ENCODE measurements at places on chromosomes 2 and 18. TPM values are rescaled to one million over a fixed set of nuclear protein-coding genes. Genes with fewer than 3 reads are reported as not detected.
A peak's percentile ranks its signal among the peaks of the same experiment; 100 is the strongest.

PIK3C3 gene
- 45.3 TPM for polyA plus RNA-seq

EPHA4 gene
- 57.2 TPM for polyA plus RNA-seq

CD28 gene
- polyA plus RNA-seq: not detected

LONRF2 gene
- polyA plus RNA-seq: 0.04 TPM

ZNF396 gene
- 0.86 TPM for polyA plus RNA-seq

TNS1 gene
- 35.6 TPM for polyA plus RNA-seq

ADCYAP1 gene
- 0.06 TPM for polyA plus RNA-seq

ESCO1 gene
- polyA plus RNA-seq: 5.0 TPM

SKA1 gene
- 9.7 TPM for polyA plus RNA-seq

REG3G gene
- polyA plus RNA-seq: not detected

VWC2L gene
- not detected for polyA plus RNA-seq

IGFBP5 gene
- polyA plus RNA-seq: 1,060 TPM

SLC9A2 gene
- not detected for polyA plus RNA-seq

GRHL1 gene
- 1.7 TPM for polyA plus RNA-seq

SLC11A1 gene
- polyA plus RNA-seq: 0.23 TPM

GRCh38 chr2:237923481-237924163 is 43.2 kb upstream of the UBE2F start:
- peak; percentile 39 for DNase-seq

GRCh38 chr2:20227894-20228505 is 3.1 kb upstream of the SDC1 start:
- no peak for DNase-seq

GRCh38 chr2:202307690-202308089 is 42.1 kb downstream of the NOP58 start:
- DNase-seq: no peak

GRCh38 chr2:48890454-48891131 is 135.1 kb upstream of the LHCGR start:
- DNase-seq: no peak

GRCh38 chr2:150732064-150732463 is 244.6 kb upstream of the RND3 start:
- peak; percentile 28 for DNase-seq

DNA sequence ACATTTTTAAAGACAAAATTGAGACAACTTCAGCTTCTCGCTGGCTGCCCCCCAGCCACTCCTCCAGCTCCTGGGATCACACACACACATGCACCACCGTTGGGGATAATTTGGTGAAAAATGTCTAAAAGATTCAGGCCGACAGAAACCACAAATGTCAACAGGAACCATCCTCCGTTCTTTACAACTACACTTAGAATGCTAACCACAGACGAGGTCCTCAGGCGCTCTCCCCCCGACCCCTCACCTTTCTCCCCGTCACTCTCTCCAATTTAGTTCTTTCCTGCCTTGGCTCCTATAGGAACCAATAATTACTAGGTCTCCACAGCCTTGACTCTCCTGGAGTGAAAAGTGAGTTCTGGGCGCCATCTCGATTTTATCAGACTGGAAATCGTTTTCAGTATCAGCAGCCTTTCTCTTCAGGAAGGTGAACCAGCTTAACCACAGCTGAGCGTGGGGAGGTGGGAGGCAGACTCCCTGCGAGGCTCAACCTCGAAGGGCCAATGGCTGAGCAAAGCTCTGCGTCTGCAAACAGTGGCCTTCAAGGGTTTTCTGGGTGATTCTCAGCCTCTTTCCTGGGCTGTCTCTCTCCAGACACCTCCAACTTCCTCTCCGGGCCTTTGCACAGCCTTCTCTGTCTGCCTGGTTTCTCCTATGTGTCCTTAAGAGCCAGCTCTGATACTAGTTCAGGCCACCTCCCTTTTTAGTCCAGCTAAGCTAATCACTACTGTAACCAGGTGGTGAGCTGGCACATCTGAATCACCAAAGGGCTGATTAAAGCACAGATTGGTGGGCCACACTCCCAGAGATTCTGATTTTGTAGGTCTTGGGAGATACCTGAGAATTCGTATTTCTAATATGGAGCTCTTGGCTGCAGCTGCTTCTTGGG is 115.7 kb upstream of the COPS8 start:
- DNase-seq: no peak

DNA sequence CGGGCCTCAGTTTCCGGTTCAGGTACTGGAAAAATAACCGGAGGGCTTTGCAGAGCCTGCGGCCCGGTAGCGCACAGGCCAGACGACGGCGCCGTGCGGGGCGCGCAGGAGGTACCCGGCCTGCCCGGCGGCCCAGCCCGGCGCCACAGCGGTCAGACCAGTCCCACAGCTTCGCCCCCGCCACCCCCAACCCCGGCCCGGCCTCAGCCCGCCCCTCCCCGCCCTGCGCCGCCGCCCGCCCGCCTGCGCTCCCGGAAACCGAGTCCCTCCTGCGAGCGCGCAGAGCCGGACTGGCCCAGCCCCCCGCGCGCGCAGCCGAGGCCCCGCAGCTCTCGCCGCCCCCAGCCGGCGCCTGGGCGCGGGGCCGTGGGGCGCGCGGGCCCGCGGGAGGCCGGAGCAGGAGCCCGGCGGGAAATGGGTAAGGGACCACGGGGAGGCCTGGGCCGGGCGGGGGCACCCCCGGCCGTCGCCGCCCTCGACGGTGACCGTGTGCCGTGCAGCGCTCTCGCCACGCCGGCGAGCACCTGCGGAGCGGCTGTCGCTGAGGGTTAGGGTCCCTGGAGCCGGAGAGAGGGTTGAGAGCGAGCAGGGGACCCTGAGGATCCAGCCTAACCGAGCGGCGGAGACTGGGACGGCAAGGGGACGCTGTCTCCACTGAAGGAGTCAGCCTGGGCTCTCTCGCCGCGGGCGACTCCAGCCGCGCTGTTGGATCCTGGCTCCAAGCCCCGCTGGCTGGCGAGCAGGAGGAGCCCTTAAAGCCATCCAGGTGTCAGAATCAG is 16.5 kb upstream of the PSD4 start:
- no peak for DNase-seq

- no peak for DNase-seq
Measured at GRCh38 chr18:71887509-71887908, 656.6 kb downstream of the CBLN2 start.

DNA sequence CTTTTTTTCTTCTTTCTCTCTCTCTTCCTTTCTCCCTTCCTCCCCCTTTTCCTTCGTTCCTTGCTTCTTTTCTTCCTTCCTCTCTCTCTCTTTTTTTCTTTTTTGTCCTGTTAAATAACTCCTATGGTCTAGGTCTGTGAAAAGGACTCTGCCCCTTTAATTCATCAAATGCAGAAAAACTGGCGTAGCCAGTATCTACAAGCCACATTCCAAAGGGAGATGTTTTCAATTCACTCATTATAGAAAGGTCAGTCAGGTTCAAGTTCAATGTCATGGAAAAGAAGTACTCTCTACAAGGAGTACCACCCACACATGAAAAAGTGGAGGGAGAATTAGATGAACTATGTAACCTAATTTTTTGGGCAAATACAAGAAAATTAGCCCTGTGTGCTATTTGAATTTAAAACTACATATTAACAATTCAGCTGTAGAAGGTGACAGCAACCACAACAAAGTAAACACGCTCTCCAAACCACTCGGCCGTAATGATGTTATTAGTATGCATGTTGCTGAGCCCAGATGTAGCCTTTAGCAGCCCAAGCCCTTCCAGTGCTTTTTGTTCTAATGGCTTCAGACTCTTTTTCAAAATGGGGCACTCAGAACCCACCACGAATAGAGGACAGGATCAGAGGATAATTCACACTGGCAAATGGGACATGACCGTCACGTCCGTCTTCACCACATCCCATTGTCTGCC is 735.4 kb upstream of the FANCL start:
- DNase-seq: no peak

DNA sequence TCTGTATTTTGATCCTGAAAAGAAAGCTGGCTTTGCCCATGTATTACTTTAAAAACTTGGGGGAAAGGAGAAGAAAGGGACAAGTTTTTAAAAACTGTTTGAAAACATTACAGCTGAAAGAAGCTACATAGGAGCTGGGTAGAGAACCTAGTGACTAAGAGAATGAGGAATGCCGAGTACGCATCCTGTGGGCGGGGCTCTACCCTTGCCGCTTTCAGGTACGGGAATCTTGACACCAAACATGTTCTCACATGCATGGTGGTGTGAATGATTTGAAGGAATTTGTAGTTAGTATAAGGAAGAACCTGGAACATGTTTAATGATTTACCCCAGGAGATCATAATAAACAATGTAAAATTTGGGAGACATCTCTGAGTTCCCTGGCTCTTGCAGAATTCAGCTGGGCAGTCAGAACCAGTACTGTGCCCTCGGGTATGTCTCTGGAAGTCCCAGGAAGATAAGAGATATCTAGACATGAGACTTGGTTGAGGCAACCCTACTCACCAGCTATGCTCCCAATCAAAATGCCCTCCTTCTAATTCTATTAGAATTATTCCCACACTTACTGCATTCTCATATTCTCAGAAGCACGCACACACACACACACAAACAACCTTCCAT is 16.5 kb upstream of the TGFA start:
- no peak for DNase-seq

DNA sequence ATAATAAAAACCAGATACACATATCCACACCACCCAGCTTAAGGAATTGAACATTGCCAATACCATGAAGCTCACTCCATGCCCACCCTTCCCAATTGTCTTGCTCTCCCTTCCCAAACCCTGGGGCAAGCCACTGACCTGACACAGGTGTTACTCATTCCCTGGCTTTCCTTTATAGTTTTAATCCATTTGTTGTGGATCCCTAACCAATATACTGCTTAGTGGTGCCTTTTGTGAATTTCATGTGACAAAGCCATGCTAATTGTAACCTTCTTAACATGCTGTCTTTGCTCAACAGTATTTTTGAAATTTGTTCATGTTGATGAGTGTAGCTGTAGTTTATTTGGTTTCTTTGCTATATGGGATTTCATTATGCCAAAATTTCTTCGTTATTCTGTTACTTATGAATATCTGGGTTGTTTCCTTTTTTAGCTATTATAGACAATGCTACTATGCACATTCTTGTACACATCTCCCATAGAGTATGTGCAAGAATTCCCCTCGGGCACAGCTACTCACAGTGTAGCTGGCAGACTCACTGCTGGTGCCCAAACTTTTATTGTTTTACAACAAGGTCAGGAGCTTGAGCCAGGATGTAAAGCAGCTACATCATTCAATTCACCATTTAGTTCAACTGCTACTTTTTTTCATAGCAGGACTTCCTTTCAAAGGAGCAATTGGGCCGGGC is 90.8 kb upstream of the ATL2 start:
- DNase-seq: no peak

- no peak for DNase-seq
Measured at GRCh38 chr18:70907673-70908072, 618.8 kb downstream of the SOCS6 start.

- no peak for DNase-seq
Measured at GRCh38 chr2:235672720-235673119, 178.9 kb downstream of the AGAP1 start.

DNA sequence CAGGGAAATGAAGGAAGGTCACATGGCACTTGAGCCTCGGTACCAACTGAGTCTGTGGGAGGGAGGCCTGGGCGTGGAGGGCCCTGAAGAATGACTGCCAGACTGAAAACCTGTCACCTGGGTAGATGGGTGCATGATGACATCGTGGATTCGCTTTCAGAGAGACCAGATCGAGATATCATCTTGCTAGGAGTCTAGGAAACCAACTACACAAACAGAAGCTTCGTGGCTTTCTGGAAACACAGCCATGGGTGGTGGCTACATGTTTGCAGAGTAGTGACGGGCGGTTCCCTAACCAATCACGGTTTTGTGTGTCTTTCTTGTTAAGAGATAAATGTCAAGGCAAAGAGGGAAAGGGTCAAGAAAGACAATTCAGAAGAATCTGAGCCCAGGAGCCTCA is 155.0 kb downstream of the EIPR1 start:
- no peak for DNase-seq

DNA sequence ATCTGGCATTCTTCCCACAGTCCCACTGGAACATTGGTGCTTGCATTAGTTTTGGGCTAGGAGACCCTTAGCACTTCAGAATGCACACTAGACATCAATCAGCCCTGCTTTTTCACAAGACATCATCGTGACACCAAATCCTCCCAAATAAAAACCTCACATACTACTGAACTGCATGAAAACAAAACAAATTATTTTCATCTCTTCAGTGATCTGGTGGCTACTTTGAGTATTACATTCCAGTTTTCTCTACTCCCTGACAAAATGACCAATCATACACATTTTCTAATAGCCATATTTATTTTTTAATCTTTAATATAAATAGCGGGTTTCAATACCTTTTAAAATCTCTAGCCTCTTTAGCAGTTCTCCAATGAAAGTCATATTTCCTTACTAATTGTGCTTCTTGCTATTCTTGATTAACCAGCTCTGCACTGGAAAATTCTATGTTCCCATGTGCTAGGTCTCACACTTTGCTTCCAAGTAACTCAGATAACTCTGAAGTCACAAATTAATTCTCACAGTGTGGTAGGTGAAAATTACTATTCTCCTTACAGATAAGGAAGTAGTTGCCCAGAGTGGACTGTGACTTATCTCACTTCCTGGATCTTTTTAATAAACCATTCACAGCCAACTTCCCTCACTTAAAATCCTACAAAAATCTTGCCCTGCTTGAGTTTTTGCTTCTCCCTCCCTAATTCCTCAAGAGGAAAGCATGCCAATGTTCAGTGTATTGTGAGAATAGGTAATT is 82.5 kb upstream of the EPB41L3 start:
- no peak for DNase-seq

DNA sequence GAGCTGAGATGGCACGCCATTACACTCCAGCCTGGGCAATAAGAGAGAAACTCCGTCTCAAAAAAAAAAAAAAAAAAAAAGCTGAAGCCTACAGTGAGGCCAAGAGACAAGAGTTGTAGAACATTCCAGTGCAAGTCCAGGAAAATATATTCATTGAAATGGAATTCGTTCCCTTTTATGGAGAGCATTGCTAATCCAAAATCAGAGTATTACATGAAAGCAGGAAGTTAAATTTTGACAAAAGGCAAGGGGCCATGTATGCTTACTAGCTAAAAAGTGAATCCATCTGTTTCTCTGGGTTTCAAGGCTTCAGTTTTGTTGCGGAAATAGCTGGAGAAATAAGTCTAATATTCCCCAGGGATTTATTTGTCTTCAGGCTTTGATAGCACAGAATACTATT is 471.7 kb downstream of the THSD7B start:
- peak; percentile 35 for DNase-seq

DNA sequence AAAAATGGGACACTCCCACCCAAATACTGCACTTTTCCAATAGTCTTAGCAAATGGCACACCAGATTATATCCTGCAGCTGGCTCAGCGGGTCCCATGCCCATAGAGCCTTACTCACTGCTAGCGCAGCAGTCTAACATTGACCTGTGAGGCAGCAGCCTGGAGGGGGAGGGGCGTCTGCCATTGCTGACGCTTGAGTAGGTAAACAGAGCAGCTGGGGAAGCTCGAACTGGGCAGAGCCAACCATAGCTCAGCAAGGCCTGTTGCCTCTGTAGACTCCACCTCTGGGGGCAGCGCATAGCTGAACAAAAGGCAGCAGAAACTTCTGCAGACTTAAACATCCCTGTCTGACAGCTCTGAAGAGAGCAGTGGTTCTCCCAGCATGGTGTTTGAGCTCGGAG is 110.4 kb downstream of the CTIF start:
- no peak for DNase-seq

All from BJ (cell line).